ENCODE measurements at places on chromosomes 1 and 21.

GRCh38 chr1:6450943-6451373 is 15.0 kb downstream of the TNFRSF25 start:
- DNase-seq = no peak

- no peak for DNase-seq
These were observed at the start of gene OR10J4 for GRCh38 chr1:159431904-159432303. OR10J4 (plus strand) TSS chr1:159432204.

DNA sequence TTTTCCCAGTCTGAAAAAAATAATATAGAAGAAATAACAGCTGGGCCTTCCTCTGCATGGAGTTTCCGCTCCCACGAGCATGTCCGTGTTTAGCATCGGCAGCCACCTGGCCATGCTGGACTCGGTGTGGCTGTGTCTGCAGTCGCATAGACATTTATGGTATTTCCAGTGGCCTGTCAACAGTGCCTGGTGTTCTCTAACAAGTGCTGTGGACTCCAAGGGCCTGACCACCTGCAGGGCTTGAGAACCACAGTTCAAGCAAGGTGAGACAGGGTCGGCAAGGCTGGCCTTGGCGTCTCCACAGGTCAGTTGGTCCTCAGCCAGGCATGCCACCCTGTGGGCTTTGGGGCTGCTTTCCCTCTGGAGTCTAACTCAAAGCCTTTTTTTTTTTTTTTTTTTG is 124.8 kb downstream of the PGBD5 start:
- no peak for DNase-seq

- DNase-seq = no peak
These were observed 196.3 kb downstream of the SDCCAG8 start for GRCh38 chr1:243452092-243452491.

GRCh38 chr1:35885961-35886558 is 3.1 kb downstream of the AGO1 start:
- no peak for DNase-seq
